Skin of body (tissue), 3 donors: ENCODE measurements at places on chromosomes 11 and 22. TPM values are rescaled to one million over a fixed set of nuclear protein-coding genes. Genes with fewer than 3 reads are reported as not detected.
A peak's percentile ranks its signal among the peaks of the same experiment; 100 is the strongest.

The ZC3H12C gene
- 10.5 TPM for total RNA-seq

The MRPL11 gene
- 18.8 TPM for total RNA-seq

DNA sequence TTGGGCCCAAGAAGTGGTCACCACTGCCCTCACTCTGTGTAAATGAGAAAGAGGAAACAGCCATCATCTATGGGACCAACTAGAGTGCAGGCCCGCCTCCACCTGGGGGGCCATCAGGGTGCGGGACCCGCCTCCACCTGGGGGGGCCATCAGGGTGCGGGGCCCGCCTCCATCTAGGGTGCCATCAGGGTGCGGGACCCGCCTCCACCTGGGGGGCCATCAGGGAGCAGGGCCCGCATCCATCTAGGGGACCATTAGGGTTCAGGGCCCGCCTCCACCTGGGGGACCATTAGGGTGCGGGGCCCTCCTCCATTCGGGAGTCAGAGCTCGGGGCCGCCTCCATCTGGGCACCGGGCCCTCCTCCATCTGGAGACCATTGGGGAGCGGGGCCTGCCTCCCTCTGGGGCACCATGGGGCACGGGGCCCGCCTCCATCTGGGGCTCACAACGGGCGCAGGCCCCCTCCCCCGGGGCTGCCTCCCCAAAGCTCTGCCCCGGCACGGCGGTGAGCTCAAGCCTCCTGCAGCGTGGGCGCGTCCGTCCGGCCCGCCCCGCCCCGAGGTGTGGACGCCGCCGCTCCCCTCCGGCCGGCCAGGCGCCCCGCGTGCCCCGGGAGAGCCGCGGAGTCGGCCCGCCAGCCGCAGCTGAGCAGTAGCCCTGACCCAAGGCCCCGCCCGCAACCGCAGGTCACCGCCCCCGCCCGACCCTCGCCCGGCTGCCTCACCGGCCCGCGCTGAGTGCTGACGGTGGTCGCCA is 512 bp downstream of the TOLLIP start:
- peak; percentile 8 for DNase-seq

DNA sequence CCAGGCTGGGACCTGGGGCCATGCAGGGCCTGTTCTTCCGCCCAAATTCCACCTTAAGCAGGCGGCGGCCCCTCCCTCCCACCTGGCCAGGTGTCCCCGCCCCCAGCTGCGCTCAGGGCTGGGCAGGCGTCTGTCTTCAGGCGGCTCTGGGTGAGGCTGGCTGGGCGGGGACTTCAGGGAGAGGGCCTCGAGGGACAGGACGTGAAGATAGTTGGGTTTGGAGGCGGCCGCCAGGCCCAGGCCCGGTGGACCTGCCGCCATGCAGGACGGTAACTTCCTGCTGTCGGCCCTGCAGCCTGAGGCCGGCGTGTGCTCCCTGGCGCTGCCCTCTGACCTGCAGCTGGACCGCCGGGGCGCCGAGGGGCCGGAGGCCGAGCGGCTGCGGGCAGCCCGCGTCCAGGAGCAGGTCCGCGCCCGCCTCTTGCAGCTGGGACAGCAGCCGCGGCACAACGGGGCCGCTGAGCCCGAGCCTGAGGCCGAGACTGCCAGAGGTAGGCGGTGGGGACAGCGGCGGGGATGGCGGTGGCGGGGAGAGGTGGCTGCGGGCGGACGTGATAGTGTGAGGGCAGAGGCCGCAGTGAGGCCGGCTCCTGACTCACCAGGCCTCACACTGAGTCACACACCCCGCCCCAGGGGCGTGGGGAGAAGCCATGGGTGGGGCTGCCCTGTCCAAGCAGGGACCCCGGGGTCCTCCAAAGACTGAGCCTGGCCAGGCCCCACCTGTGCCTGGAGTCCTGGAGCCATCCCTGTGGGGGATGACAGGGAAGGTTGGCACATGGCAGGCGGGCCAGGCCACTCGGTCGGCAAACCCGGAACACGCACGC is at the start of gene PKP3:
PKP3 (plus strand) TSS at position 176 of the 824 bp plus-strand sequence; CDS start at position 260, 84 bp downstream.
- no peak for DNase-seq

DNA sequence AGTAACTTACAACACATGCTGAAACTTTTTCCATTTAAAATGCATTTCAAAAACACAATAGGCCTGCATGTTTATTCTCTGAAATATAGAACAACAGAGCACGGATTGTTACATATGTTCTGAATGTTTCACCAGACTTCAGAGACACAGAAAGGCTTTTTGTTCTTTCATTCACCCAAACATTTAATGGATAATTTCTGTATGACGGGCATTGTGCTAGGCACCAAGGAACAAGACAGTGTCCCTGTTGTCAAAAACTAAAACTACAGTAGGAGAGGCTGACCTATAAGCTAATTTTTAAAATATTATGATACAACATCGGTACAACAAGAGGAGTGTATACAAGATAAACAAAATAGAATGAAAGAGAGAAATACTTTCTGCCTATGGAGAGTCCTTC is 81.9 kb upstream of the TEAD1 start:
- DNase-seq, result no peak

DNA sequence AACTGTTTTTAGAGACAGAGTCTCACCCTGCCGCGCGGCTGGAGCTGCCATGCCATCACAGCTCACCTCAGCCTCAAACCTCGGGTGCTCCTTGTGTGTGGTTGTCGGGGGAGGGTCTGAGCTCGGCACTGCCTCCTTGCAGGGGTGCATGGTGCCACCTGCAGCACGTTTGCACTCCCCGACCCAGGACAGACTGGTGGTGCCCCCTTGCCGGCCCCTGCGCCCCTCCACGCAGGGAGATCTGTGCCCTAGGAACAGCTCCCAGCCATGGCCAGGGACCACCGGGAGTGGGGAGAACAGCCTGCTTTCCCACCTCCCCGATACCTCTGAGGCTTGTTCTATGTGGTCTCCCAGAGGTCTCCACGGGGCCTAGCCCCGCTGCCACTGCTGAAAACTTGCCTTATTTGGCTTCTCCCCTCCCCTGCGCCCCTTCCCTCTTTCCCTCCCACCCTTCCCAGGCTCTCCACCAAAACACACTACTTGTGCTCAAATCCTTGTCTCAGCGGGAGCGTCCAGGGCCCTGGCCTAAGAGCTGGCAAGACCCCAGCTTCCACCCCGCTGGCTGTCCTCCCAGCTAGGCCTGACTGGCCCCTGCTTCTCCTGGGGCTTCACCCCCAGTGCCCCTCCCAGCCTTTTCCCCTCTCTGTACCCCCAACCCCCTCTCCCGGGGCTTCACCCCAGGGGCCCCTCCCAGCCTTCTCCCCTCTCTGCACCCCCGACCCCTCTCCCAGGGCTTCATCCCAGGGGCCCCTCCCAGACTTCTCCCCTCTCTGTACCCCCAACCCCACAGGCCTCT is 13.4 kb upstream of the TPCN2 start:
- no peak for DNase-seq
